ENCODE measurements at places on chromosomes 3 and 15.

GRCh38 chr3:15903759-15904720, 106.3 kb upstream of the ANKRD28 start:
- DNase-seq = no peak

DNA sequence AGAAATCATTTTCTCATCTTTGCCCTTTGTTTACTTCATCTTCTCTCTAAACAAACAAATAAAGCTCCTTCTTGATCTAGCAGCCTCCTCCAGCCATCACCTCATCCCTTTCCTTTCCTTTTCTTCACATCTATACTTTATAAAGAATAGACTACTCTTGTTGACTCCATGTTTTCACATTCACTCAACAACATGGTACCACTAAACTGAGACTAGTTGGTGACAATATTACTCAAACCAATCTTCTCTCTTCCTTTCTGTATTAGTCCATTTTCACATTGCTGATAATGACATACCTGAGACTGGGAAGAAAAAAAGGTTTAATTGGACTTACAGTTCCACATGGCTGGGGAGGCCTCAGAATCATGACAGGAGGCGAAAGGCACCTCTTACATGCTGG, 324.7 kb downstream of the SOX2 start:
- no peak for DNase-seq

- no peak for DNase-seq
These were observed 31.4 kb upstream of the LYZL4 start for GRCh38 chr3:42441791-42442190.

DNA sequence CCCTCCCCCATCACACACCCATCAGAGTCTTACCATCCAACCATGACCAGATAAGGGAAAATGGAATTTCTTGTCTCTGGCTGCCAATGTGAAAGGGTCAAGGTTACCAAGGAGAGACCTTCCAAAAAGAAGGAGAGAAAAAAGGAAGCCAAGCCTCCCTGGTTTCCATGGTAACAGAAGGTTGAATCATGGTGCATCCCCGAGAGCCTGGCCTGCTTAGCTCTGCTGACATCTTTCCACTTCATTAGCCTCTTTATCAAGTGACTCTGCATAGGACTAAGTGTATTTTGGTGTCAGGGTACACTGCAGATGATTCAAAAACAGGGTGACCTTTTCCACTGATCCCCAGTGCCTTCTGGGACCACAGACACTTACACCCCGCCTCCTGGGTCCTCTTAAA, 225.7 kb upstream of the PPP2R3A start:
- no peak for DNase-seq

DNA sequence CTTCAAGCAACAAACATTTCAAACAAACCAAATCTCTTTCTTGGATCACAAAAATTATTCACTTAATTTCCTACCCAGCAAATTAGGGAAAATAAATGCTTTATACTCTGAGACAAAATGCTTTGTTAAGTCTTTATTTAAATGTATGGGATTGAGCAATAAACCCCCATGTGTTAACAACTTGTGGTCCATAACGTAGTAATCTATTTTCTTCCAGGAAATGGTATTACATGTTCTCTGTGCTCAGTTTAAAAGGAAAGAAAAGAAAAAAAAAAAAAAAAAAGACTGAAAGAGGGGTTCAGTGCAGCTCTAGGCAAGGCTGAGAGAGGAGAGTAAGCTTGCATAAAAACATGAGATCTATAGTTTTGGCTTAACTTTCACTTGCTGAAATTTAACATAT, 102.3 kb downstream of the PIK3CB start:
- DNase-seq = no peak

DNA sequence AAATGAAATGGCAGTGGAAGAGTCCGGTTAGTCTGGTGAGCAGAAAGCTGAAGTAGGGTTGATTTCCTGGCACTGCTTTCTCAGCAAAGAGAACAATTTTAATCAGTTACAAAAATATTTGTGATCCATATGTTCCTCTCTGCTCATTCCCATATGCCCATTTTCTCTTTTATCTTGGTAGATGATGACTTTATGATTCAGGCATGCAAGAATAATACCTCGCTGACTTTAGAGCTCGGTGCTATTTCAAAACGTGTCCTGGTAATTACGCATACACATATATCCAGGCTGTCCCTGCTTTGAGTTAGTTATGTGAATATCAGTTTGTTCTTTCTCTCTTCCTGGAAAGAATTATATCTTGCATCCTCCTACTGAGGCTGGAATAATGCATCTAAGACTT, 38.5 kb downstream of the ARPP21 start:
- no peak for DNase-seq

- no peak for DNase-seq
These were observed 35.9 kb downstream of the EIF4E3 start for GRCh38 chr3:71689291-71689690.

GRCh38 chr3:136994772-136995516, 37.2 kb downstream of the IL20RB start:
- DNase-seq = no peak

DNA sequence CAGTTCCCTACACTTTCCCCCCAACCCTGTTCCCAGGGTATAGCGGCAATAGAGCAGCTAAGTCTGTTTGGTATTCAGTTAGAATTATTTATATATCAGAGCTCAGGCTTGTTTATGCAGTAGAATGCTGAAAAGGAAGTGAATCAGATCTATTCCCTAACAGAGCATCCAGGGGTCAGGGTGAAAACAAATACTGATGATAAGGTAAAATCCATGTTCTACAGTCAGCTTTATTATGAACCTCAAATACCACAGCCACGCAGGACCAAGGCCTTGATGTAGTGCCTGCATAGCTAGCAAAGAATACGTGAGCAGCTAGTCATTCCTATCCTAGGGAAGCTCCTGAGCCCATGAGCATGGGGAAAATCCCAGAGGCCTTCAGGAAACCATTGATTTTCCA, 229.7 kb upstream of the ICE2 start:
- no peak for DNase-seq

GRCh38 chr15:57589281-57589680, 2.4 kb upstream of the MYZAP start:
- DNase-seq = no peak
